ENCODE measurements at places on chromosomes 6 and 20.

DNA sequence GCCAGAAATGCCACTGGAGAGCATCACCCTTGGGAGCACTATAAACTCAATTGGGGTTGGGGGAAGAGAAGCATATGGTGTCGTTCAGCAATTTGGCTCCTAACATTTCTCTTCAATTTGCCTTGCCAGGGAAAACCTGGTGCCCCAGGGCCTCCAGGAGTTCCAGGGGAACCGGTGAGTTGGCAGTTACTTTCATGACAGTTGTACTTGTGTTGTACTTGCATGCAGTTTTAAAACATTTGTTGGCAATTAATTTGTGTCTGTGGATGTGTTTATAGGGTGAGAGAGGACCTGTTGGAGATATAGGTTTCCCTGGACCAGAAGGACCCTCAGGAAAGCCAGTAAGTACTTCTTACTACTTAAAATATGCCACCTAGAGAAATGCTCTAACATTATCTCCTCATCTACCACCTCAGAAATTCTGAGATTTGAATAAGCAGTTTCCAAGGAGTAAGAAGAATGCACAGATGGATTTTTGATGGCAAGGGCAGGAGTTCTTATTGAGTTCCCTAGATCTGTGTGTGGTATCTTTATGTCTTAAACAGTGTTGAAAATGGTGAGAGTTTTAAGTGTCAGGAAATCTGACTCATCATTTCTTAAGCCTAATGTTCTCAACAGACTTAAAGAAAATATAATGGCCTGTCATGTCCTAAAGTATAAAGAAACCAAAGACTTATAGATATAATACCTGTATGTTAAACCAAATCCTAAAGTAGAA is 122.5 kb downstream of the COL9A1 start:
- no peak for DNase-seq

- DNase-seq = peak; percentile 86
Observed at GRCh38 chr20:6828794-6829423, 61.4 kb downstream of the BMP2 start.

DNA sequence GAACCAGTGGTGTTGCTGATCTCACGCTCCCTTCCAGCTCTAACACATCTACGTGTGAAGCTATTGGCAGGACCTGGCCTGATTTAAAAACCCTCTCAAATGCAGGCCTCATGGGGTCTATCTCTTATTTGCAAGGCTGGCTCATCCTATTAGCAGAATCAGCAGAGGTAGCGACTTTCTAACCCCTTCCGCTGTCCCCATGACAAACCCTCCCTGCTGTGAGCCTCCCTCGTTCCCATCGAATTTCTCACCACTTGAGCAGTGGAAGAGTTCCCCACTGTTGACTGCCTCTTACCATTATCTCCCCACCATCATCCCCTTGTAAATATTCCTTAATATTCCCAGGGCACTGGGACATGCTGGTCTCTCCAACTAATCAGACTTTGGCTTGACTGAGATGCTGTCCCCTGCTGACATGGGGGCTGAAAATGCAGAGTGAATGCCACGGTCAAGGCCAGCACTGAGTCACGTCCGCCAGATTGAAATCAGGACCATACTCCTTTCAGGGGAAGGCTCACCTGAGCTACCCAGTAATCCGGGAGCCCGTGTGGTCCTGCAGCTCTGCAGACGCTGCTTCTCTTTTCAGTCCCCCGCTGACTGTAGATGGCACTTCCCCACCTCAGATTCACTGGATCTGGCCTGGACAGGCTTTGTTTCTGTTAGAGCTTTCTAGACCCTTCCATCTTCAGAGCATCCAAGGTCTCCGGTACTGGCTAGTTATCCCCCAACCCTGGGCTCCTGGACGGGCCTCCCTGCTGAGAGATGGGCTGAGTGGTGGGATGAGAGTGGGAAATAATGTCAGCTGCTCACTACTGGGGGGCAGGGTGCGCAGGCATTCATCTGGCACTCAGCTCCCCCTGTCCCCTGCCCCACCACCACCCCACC is 23.1 kb downstream of the AAR2 start:
- peak; percentile 32 for DNase-seq

DNA sequence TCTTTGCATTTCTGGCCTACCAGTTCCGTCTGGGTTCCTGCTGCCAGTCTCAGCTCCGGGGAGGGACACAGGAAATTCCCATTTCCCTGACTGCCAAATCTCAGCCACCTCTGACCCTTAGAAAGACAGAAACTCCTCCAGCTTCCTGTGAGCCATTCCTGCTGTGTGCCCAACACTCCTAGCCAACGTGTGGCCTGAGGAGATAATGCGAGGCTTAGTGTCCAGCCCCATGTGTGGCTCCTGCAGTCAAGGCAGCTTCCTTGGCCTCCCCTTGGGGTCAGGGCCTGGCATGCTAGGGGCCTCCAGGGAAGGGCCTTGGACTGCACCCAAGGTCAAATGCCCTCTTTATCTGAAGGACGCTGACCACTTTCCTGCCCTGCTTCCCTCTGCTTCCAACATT is 45.1 kb downstream of the MAFB start:
- no peak for DNase-seq

DNA sequence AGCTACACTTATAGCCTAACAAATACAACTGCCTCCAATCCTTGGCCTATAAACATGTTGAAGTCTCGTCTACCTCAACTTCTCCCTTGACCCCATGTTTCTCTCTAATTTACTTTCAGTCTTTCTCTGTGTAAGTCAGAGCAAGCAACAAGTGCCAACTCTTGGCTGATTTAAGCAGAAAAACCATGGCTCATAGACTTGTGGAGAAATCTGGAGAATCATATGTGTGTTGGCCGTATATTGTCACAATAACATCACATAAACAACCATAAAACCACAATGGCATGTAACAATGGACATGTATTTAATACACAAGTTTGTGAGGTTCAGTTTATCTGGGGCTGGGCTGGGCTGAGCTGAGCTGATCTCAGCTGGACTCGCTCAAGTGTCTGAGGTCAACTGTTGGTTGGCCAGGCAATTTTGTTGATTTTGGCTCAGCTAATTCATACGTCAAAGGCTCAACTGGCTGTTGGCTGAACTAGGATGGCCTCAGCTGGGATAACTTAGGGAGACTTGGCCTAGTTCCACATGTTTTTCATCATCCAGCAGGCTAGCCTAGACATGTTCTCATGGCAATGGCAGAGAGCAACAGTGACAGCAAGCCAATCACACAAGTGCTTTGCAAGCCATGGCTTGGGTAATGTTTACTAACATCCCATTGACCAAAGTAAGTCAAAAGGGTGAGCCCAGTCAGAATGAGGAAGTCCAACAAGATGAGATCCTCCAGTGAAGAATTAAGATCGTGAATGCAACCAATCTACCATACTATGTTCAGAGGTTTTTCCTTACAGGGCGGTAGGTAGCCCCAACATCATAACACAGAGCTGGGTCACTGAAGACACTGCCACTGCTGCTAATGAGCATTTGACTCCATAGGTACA is 12.9 kb upstream of the TBC1D22B start:
- DNase-seq = no peak
